ENCODE measurements at places on chromosomes 7 and 10.

DNA sequence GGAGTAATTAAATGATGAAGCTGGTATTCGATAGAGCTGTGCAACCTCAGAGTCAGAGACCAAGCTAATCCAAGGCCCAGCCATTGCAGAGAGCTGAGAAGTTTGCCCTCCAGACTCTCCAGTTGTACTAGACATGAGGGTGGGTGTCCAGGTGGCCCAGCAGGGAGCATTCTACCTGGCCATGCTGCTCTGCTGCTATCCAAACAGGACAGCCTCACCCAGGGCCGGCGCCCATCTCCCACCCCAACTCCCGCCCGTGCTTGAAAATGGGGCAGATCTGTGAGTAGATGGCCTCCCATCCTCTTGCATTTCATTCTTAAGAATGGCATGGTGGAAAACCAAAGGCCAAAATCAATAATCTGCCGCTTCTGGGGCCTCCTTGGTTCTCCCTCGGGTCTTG, 124.2 kb downstream of the TCERG1L start:
- DNase-seq = no peak

DNA sequence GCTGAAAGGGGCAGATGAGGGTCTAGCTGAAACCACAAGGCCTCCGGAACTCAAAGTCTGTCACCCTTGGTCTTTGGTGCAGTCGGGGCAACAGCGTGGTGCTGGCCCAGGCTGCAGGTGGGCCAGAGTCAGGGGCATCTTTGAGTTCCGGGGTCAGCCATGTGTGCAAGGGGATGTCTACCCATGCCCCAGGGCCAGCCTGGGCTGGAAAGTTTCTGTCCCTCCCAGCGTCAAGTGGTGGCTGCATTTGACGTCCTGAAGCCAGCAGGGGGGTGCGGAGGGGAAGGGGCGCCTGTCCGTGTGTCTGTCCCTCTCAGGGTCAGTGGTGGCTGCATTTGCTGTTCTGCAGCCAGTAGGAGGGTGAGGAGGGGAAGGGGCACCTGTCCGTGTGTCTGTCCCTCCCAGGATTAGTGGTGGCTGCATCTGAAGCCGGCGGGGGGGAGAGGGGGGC, 638 bp downstream of the BRAT1 start:
- no peak for DNase-seq

DNA sequence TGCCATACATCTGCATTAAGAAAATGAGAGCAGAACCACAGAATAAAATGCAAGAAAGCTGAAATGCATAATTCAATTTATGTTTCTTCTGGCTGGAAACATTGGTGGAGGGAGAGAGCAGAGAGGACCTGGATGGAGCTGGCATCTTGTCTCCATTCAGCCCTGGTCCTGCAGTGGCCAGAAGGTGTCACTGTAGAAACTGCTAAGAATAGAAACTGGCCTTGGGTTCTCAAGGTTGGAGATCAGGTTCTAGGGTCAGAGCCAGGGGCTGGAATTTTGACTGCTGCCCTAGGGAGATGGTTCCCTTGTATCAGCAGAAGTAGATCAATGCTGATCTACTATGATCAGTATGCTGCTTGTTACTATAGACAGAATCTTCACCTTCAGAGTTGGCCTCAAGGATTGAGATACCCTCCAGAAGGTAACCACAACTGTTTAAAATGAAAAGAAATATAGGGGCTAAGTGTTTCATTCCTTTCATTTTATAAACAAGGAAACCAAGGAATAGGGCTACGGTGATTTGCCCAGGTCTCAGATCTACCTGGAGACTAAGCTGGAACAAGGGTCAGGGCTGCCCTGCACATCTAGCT, 13.1 kb downstream of the TAS2R41 start:
- DNase-seq = no peak

GRCh38 chr7:30448461-30449189, 30.0 kb downstream of the NOD1 start:
- DNase-seq = no peak

- no peak for DNase-seq
Measured at GRCh38 chr7:150799741-150800580, at the start of gene TMEM176B. Gene TMEM176B, minus strand, starts transcription at chr7:150800364. Its CDS starts 3,795 bp downstream, at chr7:150796569.

- DNase-seq = no peak
Measured at GRCh38 chr10:15265056-15265455, 96.6 kb upstream of the NMT2 start.

DNA sequence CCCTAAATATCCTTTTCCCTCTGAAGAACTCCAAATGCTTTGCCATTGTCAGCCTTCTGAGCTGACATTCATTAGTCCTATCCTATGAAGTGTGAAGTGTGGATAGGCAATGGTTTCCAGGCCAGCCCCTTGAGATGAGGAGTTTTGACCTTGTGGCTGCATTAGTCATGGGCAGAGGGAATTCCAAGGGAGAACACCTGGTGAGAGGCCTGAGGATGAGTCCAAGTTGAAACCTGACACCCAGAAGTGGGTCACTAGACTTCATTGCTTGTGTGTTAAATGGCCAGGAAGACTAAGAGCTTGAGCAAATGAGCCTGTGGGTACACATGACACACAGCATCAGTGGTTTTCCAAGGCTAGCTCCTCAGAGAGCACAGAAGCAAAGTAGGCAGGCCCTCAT, 260.8 kb downstream of the SKAP2 start:
- no peak for DNase-seq

GRCh38 chr10:122286867-122287266, 15.8 kb downstream of the BTBD16 start:
- DNase-seq = no peak

DNA sequence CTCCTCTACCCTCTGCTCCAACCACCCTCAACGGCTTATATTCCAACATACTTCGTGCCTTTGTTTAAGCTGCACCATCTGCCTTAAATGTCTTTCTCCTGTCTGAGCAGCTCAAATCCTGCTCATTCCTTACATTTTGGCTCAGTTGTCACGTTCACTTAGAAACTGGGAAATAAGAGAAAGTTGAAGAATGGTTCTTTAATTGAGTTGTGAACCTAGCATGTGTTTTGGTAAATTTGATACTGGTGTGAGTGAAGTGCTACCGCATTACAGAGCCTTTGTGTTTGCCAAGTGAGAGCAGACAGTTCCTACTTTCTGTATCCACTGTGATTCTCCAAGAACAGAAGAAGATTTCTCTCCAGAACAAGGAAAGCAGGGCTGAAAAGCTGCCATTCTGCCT, 54.3 kb downstream of the EPDR1 start:
- DNase-seq = no peak

GRCh38 chr7:15317215-15317614, 244.6 kb downstream of the AGMO start:
- no peak for DNase-seq

DNA sequence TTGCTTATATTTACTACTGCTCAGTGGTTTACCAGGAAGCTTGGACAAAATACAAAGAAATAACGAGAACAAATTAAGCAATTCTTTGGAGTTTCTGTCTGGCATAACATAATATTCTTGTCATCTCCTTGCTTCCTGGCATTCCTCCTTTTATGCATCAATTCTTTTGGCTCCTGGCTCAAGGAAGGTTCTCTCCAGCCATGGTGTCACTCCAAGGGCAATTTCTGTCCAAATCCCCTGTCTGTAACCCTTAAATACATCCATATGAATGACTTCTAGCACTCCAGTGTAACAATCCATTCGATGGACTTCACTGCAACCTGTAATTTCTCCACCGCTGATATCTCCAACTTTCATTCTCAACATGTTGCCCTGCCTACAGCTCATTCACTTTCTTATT, 617.7 kb upstream of the ANKRD30A start:
- no peak for DNase-seq

DNA sequence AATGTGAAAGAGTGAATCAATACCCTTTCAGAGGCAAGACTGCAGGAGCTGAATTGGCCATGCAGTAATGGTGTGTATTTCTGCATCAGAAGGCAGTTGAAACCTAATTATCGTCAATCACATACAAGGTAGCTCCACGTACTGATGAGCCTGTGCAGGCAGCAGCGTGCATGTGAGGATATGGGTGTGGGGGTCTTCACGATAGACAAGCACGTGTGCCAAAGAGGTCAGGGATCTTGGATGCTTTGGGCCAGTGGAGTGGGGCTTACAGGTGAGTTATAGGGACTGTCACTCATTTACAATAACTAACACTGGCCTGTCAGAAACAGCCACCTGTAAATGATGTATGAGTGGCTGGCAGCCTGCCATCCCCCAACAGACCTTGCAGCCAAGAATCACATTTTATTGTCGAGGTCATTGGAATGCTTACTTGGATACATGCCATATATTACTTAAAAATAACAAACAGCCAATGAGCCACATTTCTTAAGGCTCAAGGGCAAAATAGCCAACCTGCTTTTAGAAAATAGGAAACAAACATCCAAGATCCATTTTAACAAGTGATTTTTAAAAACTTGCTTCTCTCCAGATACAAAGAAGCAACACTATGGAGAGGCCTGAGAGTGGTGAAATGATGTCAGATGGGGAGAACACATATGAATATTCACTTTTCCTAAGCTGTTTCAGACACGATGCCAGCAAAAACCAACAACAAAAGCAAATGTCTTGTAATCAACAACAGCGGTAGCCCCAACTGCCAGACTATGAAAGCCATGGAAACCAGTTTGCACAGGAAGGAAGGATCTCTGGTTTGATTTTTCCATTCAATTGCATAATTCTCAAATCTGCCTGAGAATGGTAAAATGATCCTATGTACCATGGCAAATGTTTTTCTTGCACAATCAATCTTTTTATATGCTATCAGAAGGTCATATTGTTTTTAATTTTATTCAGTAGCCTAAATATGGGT, 210.7 kb downstream of the SKAP2 start:
- no peak for DNase-seq

- DNase-seq = no peak
Measured at GRCh38 chr7:93882468-93882867, 8.1 kb downstream of the TFPI2 start.

DNA sequence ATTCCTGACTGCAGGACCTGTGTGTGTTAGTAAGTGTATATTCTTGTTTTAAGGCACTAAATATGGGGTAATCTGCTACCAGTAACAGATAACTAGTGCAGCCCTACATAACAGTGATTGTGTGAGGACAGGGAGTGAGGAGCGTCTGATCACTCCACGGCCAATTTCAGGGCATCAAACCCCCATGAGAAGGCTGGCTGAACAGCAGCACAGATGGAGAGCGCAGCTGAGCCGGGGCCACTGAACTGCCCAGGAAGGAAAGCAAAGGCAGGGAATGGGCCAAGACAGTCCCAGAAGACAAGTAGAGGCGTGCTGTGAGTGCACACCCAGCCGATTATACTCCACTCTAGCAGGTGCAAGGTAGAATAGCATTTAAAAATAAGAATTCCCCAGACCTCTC, 157.1 kb upstream of the CHST15 start:
- DNase-seq = no peak

DNA sequence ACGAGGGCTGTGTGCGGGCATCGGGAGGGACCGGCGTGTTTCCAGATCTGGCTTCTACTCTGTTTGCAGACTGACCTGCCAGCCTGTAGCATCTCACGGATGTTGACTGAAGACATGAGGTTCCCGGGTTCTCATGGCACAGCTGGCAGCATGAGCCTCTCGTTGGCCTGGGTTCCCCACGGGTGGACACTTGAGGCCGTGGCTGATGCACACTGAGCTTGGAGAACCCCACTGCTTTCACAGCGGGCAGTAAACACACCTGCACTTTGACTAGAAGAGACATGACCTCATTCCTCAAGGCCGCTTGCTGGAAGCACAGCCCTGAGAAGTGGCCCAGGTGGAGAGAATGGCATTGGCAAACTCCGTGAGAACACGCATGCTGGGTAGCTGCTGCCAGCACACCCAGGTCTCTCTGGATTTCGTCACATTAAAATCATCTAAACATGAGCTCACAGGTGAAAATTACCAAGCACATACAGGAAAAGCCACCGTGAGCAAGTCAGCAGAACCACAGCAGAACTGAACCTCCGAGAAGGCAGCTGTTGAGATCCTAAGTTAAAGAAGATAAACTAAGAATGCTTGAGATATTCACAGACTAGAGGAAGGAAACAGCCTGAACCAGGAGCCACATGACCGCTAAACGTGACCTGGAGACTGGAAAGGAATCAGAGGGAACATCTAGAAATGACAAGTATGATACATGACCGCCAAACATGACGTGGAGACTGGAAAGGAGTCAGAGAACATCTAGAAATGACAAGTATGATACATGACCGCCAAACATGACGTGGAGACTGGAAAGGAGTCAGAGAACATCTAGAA, 32.5 kb downstream of the BNIP3 start:
- no peak for DNase-seq

GRCh38 chr7:54782829-54783228, 23.8 kb upstream of the SEC61G start:
- DNase-seq = no peak

GRCh38 chr10:124713679-124714255, 30.4 kb downstream of the FAM53B start:
- no peak for DNase-seq

- no peak for DNase-seq
Measured at GRCh38 chr10:48555310-48556042, 49.4 kb downstream of the ARHGAP22 start.

- DNase-seq = no peak
Measured at GRCh38 chr10:98078774-98079173, 48.4 kb upstream of the CRTAC1 start.

DNA sequence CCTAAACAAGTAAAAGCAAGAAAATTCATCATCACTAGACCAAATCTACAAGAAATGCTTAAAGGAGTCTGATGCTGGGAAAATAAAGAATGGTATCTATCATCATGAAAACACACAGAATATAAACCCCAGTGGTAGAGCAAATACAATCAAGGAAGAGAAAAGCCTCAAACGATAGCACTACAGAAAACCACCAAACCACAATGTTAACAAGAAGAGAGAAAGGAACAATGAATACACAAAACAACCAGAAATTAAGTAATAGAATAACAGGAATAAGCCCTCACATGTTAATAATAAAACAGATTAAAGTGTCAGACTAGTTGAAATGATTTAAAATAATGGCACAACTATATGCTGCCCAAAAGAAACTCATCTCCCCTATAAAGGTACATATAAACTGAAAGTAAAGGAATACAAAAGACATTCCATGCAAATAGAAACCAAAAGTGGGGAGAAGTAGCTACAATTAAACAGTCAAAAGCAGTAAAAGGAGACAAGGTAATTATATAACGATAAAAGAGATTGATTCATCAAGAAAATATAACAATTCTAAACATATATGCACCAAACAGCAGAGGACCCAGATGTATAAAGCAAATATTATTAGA, 77.3 kb downstream of the JMJD1C start:
- DNase-seq = no peak

DNA sequence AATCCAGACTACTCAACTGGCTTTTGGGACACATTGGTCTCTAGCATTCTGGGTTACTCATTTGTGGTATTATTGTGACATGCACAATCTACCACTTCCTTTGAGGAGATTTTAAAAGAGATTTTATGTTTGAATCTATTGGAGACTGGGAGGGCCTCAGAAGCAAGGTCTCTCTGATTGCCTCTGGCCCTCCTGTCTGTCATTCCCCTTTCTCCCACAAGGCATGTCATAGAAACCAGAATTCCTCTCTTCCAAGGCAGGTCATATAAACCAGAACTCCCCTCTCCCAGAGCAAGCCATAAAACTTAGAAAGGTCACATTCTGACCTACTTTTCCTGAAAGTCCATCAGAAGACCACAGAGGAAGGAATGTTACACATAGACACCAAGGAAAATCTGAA, 777.7 kb downstream of the PHTF2 start:
- no peak for DNase-seq

GRCh38 chr10:96319754-96320474, 15.7 kb downstream of the DNTT start:
- no peak for DNase-seq

- no peak for DNase-seq
Measured at GRCh38 chr7:37277513-37277912, 171.2 kb downstream of the ELMO1 start.

GRCh38 chr10:50470345-50470744, 153.4 kb downstream of the SGMS1 start:
- DNase-seq = no peak
